ENCODE measurements at places on chromosomes 3 and 15.

DNA sequence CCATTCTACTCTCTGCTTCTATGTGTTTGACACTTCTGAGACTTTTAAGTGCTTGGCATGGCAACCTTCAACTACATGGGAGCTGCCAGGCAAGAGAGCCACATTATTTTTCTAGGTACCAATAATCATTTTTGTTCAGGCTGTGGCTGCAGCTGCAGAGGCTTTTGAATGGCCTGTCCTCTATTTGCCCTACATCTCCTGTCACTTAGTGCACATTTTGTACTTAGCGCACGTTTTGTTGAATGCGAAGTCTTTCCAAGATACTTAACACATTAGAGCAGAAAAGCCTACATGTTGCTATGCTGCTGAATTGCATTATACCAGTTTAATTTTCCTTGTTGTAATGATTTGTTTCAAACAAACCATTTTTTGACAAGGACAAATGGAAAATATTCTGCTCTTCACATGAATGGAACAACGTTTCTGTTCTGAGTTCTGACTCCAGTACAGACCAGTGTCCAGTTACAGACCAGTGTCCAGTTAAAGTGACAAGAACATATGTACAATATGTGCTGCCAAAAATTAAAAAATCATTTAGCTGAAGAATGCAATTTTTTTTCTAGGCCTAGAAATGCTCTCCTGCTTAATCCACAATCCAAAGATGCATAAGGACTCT is 113.9 kb downstream of the ABI3BP start:
- no peak for DNase-seq

DNA sequence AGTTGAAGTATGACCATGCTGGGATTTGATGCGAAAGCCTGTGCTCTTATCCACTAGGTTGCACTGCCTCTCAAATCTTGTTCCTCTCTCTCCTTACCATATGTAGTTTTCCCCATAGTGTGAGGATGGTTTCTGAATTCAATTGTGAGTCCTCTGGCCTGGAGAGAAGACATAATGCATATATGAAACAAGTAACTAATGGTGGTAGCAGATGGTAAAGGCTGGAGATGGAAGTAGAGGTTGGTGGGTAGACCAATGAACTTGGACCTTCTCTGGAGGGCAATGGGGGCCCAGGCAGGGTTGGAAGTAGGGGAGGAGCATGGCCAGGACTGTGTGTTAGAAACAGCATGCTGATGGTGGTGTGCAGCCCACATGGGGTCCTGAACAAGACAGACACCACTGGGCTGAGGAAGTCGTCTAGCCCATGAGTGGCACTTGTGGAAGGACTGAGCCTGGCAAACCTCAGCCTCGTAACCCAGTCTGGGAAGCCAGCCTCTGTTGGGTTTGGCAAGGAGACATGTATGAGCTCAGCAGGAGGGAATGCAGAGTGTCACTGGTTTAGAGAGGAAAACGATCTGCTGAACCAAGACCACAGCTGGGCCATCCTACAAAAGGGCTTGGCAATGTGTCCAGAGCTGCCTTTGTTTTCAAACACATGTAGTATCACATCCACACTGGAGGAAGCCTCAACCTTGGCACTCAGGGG is 18.5 kb upstream of the LMCD1 start:
- DNase-seq, result no peak

- DNase-seq, result no peak
These were observed 187.3 kb downstream of the RBMS3 start for GRCh38 chr3:29468187-29468586.

- no peak for DNase-seq
These were observed 31.0 kb downstream of the NXPE3 start for GRCh38 chr3:101810022-101810418.

DNA sequence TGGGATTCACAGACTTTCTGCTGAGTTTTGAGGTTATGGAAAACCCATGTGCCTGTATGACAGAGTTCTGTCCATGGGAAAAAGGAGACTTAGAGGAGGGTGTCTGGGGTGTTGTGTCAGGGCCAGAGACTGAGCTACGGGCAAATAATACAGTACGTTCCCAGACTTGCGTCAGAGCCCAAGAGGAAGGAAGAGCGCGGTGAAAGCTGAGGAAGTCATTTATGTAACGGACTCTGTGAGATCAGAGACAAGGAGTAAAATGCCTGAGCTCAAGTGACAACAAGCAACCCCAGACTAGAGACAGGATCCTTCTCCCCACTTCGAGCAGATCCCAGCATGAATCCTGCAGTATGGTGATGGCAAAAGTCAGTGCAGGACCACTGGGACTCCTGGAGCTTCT is 368.6 kb upstream of the MCTP2 start:
- DNase-seq, result no peak

- no peak for DNase-seq
These were observed 229.5 kb upstream of the PRICKLE2 start for GRCh38 chr3:64454768-64455167.

- no peak for DNase-seq
These were observed 76.3 kb upstream of the UMPS start for GRCh38 chr3:124653797-124654469.

DNA sequence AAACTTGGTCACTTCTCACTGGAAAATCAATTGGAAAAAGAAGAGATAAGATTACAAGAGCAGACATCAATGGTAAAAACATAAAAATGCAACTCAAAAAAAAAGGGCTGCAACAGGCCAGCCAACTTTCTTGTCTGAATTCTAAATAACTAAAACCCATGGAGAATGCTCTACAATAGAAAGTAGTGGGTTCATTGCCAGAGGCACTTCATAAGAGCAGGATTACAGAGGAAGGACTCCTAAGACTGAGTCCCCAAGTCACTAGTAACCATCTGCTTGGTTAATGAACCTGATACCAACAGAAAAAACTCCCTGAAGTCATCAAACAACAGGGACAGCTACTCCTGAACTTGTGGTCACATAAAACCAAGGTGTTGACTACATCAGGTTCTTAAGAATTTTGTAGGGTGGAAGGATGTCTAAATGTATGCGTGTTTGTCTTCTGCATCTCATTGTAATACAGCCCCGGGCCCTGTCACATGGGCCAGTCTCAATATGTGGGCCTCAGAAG is 148.6 kb downstream of the IMPG2 start:
- no peak for DNase-seq

DNA sequence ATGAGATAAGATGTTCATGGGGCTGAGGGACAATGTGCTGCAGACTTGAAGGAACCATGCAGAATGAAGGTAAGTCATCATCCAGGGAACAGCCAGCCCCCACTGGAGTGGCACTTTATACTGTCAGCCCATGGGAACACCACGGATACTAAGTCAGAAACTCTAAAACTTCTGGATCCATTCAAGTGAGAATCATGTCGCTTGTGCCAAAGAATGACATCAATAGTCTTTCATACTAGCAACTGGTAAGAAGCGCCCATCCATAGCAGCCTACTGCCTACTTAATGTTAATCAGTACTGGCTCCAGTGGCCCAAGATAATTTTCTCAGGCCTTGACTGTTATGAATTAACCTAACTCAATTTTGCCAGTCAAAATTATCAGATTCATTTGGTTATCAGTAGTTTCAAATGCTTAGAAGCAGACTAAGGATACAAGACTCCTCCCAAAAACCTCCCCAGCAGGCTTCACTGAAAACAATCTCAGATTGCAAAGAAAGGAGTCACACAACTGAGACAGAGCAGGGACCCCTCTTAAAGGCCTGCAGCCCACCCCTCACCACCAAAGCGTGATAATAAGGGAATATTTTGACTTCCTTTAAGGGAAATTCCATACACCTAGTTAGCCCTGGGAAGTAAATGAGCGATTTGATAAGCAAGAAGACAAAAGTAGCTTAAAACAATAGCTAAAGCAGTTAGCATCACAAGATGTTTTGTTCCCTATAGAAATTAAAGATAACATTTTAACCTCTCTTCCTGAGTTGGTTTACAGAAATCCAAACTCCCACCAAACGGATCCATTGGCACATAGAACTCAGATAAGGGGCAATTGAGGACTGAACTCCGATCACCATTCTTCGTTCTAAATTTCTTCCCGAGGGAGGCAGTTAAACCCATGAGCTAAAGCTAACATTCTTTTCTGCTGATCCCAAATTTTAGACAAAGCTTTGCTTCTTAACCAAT is 98.8 kb downstream of the TGFBR2 start:
- no peak for DNase-seq

DNA sequence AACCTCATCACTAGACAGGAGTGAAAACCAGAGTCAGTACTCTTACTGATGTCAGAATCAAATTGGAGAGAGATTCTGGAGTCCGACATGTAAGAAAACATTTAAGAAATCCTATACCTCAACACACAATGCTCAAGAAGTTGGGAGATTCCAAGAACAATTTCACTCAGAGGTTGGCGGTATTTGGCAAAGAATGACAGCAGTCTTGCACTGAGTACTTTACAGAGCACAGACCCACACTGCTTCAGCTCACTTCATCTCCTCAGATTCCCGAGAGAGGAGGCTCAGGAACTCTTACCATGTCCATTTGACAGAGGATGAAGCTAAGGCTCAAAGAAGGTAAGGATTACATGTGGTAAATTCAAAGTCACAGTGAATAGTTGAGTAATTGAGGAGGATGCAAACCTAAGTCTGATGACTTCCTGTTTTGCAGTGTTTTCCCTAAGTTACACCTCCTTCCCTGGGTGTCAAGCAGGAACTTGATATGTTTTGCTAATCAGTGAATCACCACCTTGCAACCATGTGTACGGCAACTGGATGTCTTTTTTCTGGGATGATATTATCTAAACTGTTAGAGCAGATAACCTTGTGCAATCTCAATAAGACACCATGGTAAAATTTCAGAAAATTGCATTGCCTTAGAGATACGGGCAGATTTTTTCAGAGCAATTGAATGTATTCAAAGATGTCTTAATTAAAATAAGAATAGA is 61.3 kb upstream of the MME start:
- DNase-seq, result no peak

DNA sequence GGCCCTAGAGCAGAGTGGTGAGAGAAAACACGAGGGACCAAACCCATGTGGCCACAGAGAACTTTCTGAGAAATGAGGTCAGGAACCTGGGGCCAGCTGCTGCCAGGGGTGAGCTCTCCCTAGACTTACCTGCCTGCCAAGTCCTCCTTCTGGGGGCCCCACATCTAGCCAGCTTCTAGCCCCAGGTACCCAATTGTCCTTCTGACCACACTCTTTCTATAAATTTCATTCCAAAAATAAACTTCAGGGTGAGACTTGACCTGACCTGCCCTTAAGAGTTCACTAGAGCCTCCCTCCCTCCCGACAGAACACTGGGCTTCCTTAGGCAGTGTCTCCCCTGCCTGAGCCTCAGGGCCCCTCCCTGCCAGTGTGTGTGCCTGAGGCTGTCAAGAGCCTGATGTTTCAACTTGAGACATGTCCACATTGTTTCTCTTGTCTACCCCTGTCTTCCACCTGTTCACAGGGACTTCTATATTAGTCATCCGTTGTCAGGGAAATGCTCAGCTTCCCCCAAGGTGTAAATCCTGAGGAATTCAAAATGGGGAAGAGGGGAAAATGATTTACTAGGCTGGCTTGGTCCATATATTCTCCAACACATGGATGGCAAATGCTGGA is 312.8 kb upstream of the TLE3 start:
- no peak for DNase-seq

- DNase-seq, result no peak
These were observed 41.2 kb downstream of the KLF15 start for GRCh38 chr3:126316031-126316461.

DNA sequence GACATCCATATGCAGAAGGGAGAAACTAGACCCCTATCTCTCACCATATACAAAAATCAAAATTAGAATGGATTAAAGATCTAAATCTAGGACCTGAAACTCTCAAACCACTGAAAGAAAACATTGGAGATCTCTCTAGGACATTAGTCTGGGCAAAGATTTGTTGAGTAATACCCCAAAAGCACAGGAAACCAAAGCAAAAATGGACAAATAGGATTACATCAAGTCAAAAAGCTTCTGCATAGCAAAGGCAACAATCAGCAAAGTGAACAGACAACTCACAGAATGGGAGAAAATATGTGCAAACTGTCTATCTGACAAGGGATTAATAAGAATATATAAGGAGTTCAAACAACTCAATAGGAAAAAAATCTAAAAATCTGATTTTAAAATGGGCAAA is 54.8 kb downstream of the MYO9A start:
- no peak for DNase-seq

GRCh38 chr3:118505784-118506183 is 528.9 kb downstream of the IGSF11 start:
- DNase-seq, result no peak

DNA sequence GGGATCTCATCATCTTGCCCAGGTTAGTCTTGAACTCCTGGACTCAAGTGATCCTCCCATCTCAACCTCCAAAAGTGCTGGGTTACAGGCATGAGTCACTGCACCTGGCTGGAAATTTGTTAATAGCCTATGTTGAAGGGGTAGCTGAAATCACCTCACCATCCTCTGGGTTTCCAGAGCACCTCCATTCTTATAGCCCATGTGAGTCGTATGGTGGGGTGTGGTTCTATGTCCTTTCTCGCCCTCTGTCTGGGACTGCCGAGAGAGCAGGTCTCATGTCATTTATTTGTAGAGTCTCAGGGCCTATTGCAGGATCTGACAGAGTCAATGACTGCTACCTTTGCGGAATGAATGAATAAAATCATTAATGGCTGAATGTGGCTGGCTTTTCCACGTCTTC is 20.9 kb downstream of the CEMIP start:
- DNase-seq, result no peak

DNA sequence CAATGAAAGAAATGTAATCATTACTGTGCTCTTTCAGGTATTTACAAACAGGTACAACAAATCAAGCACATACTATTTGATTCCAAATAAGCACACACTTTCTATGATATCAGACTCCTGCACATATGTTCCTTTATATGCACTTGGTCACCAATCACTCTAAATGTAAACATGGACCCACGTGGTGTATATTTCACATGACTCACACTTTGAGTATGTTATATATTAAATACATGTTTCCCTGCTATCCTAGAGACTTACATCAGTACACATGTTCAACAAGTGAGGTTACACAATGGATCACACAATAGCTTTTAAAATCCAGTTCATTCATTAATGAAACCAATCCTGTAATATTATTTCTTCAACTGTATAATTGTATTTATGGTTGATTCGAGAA is 683.5 kb downstream of the NR2F2 start:
- no peak for DNase-seq

DNA sequence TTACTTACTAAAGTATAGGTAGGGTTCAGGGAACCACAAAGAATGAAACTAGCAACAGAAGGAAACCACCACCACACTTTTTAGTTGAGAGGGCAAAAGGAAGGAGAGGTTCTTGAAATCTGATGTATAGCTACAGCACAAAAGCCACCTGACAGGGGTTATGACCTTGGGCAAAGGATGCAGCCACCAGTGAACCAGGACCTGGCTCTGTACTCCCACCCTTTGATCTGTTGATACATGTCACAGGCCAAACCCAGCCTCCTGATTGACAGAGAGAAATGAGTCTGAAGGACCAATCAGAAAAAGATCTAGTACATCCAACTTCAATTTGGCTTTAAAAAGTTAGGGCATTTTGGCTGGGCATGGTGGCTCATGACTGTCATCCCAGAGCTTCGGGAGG is 20.0 kb upstream of the BLM start:
- DNase-seq, result no peak
